ENCODE measurements at places on chromosomes 2 and 18.

DNA sequence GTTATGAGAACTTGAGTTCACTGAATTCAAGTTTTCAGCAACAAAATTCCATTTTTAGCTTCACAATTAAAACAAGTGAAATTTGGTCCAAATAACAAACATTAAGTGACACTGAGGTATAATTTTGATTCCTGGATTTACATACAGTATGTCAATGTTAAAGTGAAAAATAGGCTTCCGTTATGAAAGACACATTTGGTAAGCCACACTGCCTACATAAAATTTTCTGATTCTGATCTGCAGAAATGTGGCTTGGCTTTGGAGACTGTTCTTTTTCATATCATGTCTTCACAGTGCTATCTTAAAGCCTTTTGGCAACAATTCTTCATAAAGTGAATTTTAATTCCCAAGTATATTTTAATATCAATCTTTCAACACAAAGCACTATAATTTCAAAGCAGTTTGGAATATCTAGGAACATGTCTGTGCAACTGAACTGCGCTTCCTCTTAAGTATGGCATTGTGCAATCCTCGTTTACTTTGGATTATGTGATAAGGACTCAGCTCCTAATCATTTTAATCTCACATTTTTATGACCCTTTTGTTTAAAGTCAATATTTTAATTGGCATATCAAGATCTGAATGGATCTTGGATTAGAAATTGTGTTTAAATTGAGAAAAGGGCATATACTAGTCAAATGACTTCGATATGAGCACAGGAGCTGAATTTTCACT is 60.0 kb downstream of the RBMS1 start:
- no peak for DNase-seq

DNA sequence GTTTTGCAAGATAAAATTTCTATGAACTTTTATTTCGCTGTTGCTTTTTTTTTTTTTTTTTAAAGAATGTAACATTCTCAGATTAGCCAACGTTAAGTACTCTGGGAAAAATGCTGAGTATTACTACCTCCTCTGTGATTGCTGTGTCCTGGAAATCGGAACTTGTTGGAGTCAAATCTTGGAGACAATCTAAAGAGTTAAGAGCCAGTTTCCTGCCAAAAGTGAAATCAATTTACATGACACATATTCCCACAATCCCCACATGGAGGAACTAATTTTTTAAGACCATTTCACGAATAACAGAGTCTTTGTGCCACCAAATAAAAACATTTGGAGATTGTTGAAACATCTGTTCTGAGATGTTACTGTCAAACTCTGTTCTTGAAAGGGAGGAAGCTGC is 127.8 kb downstream of the MEP1B start:
- no peak for DNase-seq

DNA sequence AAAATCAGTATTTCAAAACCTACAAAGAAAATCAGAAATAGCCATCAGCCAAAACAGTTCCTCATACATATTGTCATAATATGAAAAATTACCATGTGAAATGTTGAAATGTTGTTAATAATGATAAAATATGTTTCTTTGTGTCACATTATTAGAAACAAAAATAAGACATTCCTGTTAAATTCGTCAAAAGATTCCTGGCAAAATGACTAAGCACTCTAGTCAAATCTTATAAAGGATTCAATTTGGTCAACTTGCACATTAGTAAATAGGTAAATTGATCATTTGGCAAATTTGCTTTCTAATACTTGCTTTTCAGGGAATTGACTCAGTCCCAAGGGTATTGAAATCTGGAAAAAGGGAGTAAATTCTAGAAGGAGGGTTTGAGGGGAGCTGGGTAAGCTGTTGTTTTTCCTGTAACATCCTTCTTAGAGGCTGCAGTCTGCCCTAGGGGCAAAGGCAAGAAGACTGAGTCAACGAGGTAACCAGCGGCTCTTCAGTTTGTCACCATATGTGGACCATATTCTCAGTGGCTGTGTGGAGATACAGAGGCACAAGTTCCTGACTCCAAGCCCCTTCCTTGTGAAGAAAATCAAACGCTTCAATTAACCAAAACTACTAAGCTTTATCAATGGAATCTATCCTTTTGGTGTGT is 482.3 kb downstream of the TNS1 start:
- DNase-seq = no peak

- no peak for DNase-seq
Observed at GRCh38 chr2:152372438-152372984, 37.5 kb downstream of the FMNL2 start.

- DNase-seq = no peak
Observed at GRCh38 chr2:218046238-218046637, 22.8 kb upstream of the RUFY4 start.

Measured in stimulated activated CD4-positive, alpha-beta T cell treated with anti-CD3 and anti-CD28 coated beads, TNF-alpha, amount 100 ng/mL, for 24 hours (primary cell).